ENCODE measurements at places on chromosomes 2 and 18.
A peak's percentile ranks its signal among the peaks of the same experiment; 100 is the strongest.

GRCh38 chr2:98483257-98483861 lies 38.7 kb downstream of the INPP4A start:
- no peak for DNase-seq

GRCh38 chr18:61738488-61738887 lies 154.3 kb downstream of the RNF152 start:
- DNase-seq, result no peak

GRCh38 chr2:202035089-202035940 lies 1.7 kb downstream of the FZD7 start:
- DNase-seq, result peak; percentile 78

- no peak for DNase-seq
Observed at GRCh38 chr18:23281626-23282436, 146.5 kb downstream of the CABLES1 start.

- peak; percentile 61 for DNase-seq
Observed at GRCh38 chr18:7152440-7152839, 34.8 kb upstream of the LAMA1 start.

- peak; percentile 55 for DNase-seq
Observed at GRCh38 chr2:32061973-32062861, 1.1 kb upstream of the SPAST start.

- no peak for DNase-seq
Observed at GRCh38 chr18:63677500-63678225, 16.0 kb upstream of the SERPINB3 start.

DNA sequence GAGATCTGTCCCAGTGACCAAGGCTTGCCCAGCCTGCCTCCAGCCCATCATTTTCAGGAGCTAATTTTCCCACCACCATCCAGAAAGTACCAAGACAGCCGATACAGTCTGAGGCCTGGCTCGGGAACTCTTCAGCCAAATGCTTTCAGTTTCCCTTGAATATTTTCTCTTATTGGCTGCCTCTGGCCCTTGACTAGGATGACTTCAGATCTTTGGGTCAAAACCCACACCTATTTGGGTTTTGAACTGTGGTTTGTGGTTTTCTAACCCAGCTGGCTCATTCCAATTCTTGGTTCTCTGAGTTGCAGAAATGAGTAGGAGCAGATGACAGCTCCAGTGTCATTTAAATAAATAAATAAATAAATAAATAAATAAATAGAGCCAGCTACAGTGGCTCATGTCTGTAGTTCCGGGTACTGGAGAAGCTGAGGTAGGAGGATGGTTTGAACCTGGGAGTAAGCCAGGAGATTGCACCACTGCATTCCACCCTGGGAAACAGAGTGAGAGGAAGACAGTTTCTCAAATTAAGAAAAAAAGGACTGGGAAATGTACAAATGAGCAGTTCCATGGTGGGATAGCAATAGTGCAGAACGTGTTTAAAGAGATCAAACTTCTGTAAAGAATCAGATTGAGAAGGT lies 465.0 kb upstream of the SOX11 start:
- DNase-seq, result no peak

GRCh38 chr2:32990556-32990955 lies 43.8 kb downstream of the LTBP1 start:
- no peak for DNase-seq

GRCh38 chr2:71846669-71847291 lies 300.9 kb downstream of the CYP26B1 start:
- no peak for DNase-seq

All from right forelimb (tissue), 1 donor.